Mesothelial cell of epicardium (in vitro differentiated cells): ENCODE measurements at places on chromosomes 5 and 9. TPM values are rescaled to one million over a fixed set of nuclear protein-coding genes. Genes with fewer than 3 reads are reported as not detected.

- DNase-seq, result no peak
- peaks cover 28% of the 10 kb centered on the region for H3K4me1 ChIP-seq
- no peak overlapping the region for H3K4me3 ChIP-seq
- no peak overlapping the region for H3K27ac ChIP-seq
These were observed 104.8 kb upstream of the CD180 start for GRCh38 chr5:67301285-67301903.

- no peak overlapping the region for H3K27ac ChIP-seq
- H3K4me1 ChIP-seq, result peaks cover 5% of the 10 kb centered on the region
- no peaks in the 10 kb centered on the region for H3K36me3 ChIP-seq
- no peak for DNase-seq
- H3K27me3 ChIP-seq, result no peaks in the 10 kb centered on the region
These were observed 711.3 kb upstream of the COX7C start for GRCh38 chr5:85906460-85906859.

GRCh38 chr5:153623751-153624450 lies 133.4 kb downstream of the GRIA1 start:
- H3K4me3 ChIP-seq, result no peak overlapping the region
- no peaks in the 10 kb centered on the region for H3K36me3 ChIP-seq
- H3K27me3 ChIP-seq, result no peaks in the 10 kb centered on the region
- DNase-seq, result no peak
- peaks cover 15% of the 10 kb centered on the region for H3K4me1 ChIP-seq

The HSD17B4 gene
- 119 to 146 TPM (median 136 TPM) in 3 replicates for total RNA-seq

The CXCL14 gene
- total RNA-seq, result 51.6 to 61.3 TPM (median 56.5 TPM) in 3 replicates
